HFFc6 (cell line): ENCODE measurements at places on chromosomes 1 and 21.

DNA sequence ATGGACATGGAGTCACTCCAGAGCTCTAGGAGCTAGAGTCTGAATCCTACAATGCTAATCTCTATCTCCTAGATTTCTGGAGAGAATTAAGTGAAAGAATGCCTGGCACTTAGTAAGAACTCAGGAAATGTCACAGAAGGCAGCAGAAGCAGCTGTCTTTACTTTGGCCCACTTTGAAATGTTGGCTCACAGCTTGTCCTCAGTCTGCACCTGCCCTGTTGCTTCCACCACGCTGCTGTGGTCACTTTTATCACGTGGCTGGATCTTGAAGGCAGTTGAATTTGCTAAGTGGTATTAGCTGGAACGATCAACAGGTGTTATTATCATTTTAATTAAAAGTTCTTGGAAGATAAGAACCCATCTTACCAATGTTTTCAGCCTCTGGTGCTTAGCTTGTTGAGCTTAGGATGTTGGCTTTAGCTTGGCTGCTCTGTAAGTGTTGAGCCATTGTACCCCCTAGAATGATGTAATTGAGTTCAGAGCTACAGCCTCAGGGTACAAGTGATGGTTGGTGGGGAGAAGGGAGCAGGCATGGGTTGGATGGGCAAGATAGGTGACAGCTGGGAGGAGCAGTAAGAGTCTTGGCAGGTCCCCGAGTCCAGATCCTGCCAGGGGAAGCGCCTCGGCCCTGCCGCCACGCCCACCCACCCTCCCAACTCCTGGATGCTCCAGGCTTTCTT is 41.9 kb upstream of the EPS8L3 start:
- H3K4me1 ChIP-seq = peaks cover 43% of the 10 kb centered on the region
- H3K27ac ChIP-seq = no peak overlapping the region
- no peak for DNase-seq
- peaks cover 3% of the 10 kb centered on the region for H3K27me3 ChIP-seq
- H3K4me3 ChIP-seq = no peak overlapping the region
- no peaks in the 10 kb centered on the region for H3K36me3 ChIP-seq

DNA sequence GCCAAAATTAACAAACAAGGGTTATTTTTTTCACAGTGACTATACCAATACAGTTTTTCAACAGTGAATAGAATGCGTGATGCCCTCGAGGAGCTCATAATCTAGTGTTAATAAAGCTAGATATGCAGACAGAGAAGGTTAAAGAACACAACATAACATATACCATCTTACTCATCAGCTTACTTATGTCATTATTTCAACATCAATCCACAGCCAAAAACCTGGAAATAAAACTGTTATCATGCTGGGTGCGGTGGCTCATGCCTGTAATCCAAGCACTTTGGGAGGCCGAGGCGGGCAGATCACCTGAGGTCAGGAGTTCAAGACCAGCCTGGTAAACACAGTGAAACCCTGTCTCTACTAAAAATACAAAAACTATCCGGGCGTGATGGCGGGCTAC is 6.1 kb downstream of the STX6 start:
- no peak overlapping the region for H3K27ac ChIP-seq
- DNase-seq = no peak
- no peaks in the 10 kb centered on the region for H3K27me3 ChIP-seq
- peaks cover 51% of the 10 kb centered on the region for H3K4me1 ChIP-seq

GRCh38 chr1:180033390-180033789 is 78.8 kb downstream of the CEP350 start:
- H3K27me3 ChIP-seq = no peaks in the 10 kb centered on the region
- peaks cover 39% of the 10 kb centered on the region for H3K4me1 ChIP-seq
- H3K4me3 ChIP-seq = no peak overlapping the region
- no peak overlapping the region for H3K27ac ChIP-seq
- no peak for DNase-seq

DNA sequence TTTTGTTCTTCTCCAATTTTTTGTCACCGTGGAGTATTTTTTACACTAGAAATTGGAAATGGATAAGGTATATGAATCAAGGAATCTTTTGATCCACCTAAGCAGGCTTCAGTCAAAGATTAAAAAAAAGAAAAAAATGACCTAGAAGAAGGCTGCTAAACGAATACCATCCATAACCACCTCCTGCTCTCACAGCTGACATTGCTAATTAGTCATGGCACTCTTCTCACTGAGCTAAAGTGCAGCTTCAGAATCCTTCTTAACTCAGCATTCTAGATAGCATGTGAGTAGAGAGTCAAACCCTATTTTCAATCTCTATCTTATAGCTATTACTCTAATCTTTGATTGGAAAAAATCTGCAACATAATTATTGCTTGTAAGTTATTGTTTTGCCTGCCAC is 40.2 kb upstream of the ST6GALNAC5 start:
- no peak for DNase-seq
- H3K4me3 ChIP-seq = no peak overlapping the region
- H3K36me3 ChIP-seq = no peaks in the 10 kb centered on the region
- no peaks in the 10 kb centered on the region; the same call in 1 of the 2 replicates for H3K27me3 ChIP-seq
- no peak overlapping the region for H3K27ac ChIP-seq

- H3K36me3 ChIP-seq = peaks cover 19% of the 10 kb centered on the region; the same call in 1 of the 2 replicates
- DNase-seq = peak; percentile 46
- peak overlapping the region; percentile 91 for H3K27ac ChIP-seq
- H3K27me3 ChIP-seq = peaks cover 6% of the 10 kb centered on the region
- H3K4me1 ChIP-seq = peaks cover 72% of the 10 kb centered on the region
These were observed 54.7 kb downstream of the APP start for GRCh38 chr21:26115899-26116298.

- no peak for DNase-seq
- no peak overlapping the region for H3K27ac ChIP-seq
- no peak overlapping the region for H3K4me3 ChIP-seq
- peaks cover 7% of the 10 kb centered on the region for H3K4me1 ChIP-seq
- peaks cover 5% of the 10 kb centered on the region for H3K27me3 ChIP-seq
These were observed 40.6 kb upstream of the RABGAP1L start for GRCh38 chr1:174118751-174119150.
